HCT116 (cell line): ENCODE measurements at places on chromosomes 13 and 19.

DNA sequence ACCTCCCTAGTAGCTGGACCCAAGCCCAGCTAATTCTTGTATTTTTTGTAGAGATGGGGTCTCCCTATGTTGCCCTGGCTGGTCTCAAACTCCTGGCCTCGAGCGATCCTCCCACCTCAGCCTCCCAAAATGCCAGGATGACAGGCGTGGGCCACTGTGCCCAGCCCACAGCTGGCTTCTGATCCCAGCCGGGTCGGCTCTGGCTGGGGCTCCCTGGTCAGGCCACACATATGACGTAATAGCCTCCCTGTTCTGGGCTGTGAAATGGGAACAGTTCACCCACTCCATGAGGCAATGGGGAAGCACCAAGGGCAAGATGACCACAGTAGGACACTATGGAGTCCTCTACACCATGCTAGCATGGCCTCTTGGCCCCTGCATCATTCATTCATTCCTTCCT lies 41.1 kb downstream of the TINCR start:
- DNase-seq = no peak

GRCh38 chr13:30391956-30392680 lies 30.2 kb upstream of the UBE2L5 start:
- DNase-seq = no peak

DNA sequence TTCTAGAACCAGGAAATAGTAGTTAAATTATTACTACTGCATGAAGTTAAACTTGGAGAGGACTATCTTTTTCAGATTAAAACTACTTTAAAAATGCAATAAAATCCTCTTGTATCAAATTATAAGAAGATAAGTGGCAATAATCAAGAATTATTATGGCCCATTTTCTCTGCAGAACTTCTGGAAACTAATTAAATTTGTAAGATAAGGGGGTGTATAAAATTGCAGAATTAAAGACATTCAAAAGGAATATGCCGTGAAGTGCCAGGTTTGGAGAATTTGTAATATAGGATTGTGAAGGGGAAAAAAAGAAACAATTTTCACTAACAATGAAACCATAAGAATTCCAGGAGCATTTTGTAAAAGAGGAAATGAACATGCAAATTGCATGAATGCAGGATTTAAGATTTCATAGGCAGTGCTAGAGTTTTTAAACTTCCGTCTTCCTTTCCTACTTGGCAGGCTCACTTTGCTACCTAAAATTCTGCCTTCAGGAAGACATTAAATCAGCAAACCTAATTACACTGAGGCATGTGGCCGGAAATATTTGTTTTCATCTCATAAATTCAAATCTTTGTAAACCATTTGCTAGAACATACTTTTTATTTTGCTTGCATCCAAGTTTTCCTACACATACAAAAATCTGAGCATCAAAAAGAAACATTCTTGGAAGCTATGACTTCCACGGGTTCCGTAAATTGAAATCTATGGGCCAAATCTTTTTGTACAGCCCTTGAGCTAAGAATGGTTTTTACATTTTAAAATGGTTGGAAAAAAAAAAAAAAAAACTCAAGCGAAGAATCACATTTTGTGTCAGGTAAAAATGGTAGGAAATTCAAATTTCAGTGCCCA lies 166.9 kb downstream of the DCLK1 start:
- no peak for DNase-seq

DNA sequence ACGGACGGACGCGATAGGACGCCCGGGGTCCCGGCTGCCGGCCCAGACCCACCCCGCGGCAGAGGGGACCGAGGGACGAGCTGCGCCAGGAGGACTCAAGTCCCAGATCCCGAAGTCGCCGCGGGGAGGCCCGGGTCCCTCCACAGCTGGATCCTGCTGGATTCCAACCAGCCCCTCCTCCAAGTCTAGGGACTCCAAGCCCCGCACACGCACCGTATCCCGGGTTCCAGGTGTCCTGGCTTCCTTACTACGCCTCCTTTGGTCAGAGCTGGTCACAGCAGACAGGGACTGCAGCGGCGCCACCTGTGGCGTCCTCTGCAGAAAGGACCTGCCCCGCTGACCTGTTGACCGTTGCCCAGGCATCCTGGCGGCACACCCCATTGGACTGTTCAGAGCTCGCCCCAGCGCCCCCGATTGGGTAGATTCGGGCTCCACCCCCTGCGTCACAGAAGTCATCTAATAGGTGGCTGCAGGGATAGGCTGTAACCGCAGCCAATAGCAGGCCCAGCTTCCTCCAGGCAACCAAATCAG lies 29.0 kb upstream of the ZNF709 start:
- DNase-seq = no peak

DNA sequence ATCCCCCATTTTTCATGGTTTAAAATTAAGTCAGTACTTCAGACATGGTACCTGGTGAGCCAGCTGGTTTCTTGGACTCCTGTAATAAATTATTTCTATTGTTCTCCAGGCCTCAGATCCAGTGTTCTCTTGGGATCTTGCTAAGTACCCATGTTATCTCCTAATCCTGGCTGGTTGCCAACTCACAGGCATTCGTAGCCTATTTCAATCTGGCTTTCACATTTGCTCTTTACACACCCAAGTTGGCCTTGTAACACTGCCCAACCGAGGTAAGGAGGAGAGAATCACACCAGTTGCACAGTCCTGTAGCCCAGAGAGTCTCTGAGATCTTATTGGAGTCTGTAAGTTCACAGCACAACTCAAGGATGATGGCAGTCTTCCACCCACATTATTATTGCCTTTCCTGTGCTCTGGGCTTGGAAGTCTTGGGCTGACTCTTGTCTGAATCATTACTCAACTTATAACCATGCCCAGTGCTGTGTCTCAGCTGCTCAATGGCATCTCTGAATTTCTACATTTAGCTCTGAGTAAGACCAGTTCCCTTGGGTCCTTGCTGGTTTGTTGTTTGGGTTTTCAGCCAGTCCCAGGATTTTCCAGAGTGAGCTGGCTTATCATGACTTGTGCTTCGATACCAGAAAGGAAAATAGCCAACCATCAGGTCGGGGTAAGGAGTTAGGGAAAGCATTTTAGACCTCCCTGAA lies 76.6 kb upstream of the KLF12 start:
- DNase-seq = no peak

GRCh38 chr13:70905035-70905434 lies 796.8 kb upstream of the KLHL1 start:
- DNase-seq = no peak

GRCh38 chr19:54201172-54201701 lies 579 bp downstream of the RPS9 start:
- DNase-seq = no peak

GRCh38 chr19:47779524-47780214 lies 1.2 kb downstream of the SELENOW start:
- DNase-seq = no peak

GRCh38 chr13:39530916-39531315 lies 72.1 kb downstream of the LHFPL6 start:
- no peak for DNase-seq

GRCh38 chr19:5804516-5805461 lies at the start of gene NRTN:
TSS of gene NRTN (plus strand) at chr19:5805067. CDS start at chr19:5824166, 19,099 bp downstream.
- no peak for DNase-seq

GRCh38 chr19:45668342-45668871 lies 386 bp downstream of the GIPR start:
- no peak for DNase-seq

DNA sequence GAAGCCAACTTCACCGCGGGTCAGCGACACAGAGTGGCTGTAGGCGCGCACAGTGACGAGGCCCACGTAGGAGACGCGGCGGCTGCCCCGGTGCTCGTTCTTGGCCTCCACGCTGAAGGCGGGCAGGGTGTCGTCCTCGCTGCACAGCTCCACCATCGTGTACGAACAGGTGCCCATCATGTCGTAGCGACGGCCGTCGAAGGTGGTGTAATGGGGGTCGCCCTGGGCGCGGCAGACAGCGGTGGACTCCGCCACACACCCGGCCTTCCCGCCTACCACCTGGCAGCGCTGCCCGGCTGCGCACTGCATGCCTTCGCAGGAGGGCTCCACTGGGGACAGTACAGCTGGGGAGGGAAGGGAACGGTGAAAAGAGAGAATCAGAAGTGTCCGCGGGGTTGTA lies 10.0 kb downstream of the FCGBP start:
- DNase-seq = no peak

DNA sequence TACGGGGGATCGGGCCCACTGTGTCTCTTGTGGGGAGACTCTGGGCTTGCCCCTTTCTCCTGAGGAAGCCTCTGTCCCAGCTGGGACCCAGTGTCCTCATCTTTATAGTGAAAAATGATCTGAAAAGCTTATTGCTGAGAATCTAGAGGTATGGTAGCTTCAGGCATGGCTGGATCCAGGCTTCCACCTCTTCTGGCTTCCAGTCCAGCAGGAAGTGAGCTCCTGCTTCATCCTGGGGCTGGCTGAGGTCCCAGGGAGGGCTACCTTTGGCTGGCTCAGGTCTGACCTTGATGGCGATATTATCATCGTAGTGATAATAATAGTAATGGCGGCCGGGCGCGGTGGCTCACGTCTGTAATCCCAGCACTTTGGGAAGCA lies 3.0 kb downstream of the SLC5A5 start:
- no peak for DNase-seq

- no peak for DNase-seq
Measured at GRCh38 chr19:5334824-5335500, 5.7 kb downstream of the PTPRS start.
